C1 segment of cervical spinal cord (tissue), 14 donors: ENCODE measurements at places on chromosomes 12 and 14.
A peak's percentile ranks its signal among the peaks of the same experiment; 100 is the strongest.

DNA sequence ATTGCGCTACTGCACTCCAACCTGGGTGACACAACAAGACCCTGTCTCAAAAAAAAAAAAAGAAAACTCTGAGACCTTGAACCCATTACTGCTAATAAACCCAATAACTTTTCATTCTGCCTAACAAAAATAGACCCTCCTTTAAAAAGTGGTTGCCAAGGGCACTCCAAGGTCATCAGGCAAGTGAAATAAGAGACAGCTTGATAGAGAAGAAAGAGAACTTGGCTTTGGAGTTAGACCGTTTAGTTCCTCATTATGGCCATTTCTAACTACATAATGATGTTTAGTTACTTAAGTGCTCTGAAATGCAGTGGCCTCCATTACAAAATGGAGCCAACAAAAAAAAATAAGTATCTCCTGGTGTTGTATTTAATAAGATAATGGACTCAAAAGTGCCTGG is 55.9 kb downstream of the PHLDA1 start:
- DNase-seq: no peak

- no peak for DNase-seq
Measured at GRCh38 chr12:117594481-117594880, 233.1 kb upstream of the NOS1 start.

GRCh38 chr12:100127766-100128511 is 14.7 kb downstream of the BLTP3B start:
- no peak for DNase-seq

- no peak for DNase-seq
Measured at GRCh38 chr14:23831596-23831995, 122.0 kb upstream of the DHRS4 start.

- no peak for DNase-seq
Measured at GRCh38 chr14:21987937-21988336, 314.3 kb upstream of the OR4E1 start.

DNA sequence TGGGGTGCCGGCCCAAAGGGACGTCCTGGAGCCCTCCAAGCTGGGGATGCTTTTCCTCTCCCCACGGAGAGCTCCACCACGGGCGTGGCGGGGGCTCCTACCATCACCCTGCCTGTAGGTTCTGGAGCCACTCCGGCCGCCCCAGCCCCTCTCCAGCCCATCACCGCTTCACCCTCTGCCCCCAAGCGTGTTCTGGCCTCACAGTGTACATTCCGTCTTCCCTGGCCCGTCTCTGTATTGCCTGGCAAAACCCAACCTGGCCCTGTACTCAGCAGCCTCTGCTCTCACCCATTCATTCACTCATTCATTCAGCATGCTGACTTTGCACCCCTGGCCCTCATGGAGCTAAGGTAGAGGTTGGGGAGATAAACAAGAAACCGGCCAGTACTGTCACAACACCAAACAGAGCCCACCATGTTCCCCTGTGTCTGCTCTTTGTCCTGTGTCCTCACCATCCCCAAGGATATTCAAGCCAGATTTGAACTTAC is 20.3 kb downstream of the SLC25A29 start:
- DNase-seq: no peak

DNA sequence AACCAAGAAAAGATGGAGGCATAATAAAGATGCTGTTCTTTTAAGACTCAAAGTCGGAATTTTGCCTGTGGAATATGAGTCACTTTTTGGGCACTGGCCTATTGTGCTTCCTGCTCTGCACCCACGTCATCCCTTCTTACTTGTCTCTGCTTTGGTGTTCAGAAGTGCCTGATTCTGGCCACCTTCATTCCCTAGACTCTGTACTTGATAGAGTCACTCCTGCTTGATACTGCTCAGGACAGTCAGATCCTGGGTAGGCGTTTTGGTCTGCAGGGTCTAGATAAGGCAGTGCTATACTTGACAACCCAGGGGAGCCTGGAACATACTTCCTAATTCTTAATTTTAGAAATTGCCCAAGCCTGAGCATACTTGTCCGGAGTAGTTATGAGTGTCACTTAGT is 1.9 kb downstream of the LRRK2 start:
- DNase-seq: peak; percentile 18

GRCh38 chr12:46303039-46303666 is 34.3 kb upstream of the SLC38A1 start:
- no peak for DNase-seq

GRCh38 chr12:33383503-33383902 is 56.1 kb downstream of the SYT10 start:
- DNase-seq: no peak

DNA sequence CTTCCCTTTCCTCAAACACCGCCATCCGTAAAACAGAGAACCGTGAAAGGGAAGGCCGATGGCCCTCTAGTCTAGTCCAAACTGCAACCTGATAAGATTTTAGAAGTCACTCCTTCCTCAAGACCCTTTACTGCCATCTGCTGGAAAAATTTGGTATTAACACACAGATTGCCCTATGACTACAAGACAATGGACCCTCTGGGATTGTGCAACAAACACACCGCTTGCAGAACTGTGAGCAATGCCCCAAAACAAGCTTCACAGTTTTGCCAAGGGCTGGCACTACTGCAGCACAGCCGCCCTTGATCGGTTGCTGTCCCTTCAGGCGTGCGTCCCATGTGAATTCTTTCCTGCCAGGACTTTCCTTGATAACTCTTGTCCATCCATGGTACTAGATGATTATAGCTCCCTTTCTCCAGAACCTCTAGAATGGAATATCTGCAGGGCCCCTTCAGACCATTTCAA is 23.1 kb downstream of the LLPH start:
- peak; percentile 11 for DNase-seq

DNA sequence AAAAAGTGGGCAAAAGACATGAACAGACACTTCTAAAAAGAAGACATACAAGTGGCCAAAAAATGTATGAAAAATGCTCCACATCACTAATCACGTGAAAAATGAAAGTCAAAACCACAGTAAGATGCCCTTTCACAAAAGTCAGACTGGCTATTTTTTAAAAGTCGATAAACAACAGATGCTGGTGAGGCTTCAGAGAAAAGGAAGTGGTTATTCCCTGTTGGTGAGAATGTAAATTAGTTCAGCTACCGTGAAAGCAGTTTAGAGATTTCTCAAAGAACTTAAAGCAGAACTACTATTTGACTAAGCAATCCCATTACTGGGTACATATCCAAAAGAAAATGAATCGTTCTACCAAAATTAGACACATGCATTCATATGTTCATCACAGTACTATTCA is 237.0 kb downstream of the KIF21A start:
- DNase-seq: no peak

DNA sequence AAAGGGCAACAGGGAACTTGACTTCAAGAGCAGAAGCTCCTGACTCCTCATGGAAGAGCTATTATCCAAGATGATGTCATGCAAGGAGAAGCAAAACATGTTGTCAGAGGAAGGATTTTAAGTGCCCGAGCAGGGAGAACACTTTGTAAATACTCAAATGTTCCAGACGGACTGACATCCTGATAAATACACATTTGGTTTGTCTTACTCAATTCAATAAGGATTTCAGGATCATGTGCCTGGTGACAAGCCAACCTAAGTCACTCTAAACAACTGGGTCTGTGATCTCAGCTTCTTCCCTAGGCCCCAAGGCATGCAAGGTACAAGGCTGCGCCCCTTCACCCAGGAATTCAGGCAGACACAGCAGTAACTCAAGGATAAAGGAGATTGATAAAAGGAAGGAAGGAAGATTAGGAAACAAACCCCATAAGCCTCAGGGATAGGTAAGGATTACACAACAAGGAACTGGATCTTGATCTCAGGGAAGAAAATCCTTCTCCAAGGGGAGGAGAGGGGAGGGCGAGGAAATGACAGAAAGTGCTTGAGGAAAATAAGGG is 26.8 kb upstream of the CEBPE start:
- no peak for DNase-seq

DNA sequence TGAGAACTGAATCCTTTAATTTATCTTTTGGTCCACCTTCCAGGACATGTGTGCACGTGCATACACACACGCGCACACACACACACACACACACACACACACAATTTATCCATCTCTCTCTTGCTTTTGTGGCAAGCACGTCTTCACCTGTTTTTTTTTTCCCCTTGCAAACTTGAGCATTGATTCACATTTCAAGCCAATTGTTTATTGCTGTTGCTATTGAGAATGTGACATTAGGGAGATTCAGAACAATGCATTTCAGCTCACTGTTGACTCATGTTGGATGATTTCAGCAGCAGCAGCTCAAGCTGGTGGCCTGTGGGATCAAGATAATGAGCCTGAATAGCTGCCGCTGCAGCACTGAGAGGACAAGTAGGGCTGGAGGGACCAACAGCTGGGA is 128.9 kb downstream of the SNAPC1 start:
- DNase-seq: no peak

DNA sequence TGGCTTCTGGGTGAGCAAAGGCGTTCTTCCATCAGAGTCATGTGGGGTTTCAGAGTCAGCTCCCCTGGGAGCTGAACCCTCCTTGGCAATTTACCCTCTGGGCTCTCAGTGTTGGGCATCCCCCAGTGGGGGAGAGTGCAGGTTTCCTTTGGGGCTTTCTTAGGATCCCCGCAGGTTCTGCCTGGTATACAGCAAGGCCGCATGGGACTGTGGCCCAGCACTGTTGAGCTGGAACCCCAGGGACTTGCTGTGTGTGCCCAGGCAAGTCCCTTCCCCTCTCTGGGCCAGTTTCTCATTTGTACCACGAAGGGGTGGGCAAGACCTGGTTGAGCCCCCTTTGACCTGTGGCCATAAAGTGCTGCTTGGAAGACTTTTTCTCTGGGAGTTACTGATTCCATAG is 5.5 kb downstream of the FAM181A start:
- DNase-seq: no peak

DNA sequence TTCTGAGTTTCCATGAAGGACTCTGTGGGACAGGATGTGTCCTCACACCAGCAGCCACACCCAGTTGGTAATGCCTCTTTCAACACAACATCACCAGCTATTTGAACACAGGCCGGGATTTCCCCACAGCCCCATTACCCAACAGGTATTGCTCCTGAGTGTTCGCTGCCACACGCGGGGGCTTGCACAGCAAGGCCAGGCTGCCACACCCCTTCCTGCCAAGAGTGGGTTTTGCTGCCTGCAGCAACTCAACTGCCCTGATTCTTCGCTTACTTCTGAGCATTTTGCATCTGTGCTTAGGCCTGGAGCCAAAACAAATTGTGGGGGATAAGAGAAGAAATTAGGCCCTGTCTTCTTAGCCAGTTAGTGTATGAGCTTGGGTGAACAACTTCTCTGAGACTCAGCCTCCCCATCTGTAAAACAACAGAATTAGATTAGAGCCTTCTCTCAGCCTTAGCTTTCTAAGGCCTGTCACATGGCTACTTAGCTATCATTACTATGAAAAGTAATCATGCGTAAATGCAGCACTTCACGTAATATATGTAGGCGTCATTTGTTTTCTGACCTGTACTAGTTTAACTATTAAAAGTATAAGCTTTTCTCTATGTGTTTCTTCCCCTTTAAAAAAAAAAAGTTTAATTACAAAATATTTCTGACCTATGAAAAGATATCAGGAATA is 20.0 kb downstream of the CKAP4 start:
- DNase-seq: no peak

DNA sequence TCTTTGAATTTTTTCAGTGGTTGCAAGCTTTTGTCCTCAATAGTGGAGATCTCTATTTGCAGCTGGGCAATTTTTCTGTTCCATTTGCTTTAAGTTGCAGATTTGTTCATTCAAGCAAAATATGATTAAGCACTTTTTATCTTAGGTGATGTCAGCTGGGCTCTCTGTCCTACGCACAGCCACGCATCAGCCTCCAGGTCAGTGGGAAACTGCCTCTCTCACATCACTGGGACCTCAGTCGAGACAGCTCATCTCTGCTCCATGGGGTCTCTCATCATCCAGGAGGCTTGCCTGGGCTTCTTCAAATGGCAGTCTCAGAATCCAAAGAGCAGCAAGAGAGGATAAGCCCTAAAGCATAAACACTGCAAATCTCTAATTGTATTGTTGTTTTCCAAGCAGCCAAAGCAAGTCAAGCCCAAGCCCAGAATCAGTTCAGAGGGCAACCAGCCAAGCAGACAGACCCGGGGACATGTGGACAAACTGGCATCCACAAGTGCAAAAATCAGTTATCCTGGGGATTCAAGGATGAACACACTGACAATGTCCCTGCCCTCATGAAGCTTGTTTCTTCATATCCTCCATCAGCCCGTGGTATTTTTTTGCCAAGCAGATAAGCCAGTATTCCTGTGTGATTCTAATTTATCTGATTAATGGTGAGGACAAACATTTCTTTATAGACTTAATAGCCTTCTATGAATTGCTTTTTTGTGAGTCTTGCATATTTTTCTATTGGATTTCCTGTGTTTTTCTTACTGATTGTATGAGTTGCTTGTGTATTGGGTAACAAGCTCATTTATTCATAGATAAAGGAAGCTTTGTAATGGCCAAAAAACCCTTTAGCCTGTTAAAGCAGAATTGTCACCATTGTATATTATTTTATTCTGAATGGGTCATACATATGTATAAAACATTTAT is 262.5 kb downstream of the GXYLT1 start:
- no peak for DNase-seq

DNA sequence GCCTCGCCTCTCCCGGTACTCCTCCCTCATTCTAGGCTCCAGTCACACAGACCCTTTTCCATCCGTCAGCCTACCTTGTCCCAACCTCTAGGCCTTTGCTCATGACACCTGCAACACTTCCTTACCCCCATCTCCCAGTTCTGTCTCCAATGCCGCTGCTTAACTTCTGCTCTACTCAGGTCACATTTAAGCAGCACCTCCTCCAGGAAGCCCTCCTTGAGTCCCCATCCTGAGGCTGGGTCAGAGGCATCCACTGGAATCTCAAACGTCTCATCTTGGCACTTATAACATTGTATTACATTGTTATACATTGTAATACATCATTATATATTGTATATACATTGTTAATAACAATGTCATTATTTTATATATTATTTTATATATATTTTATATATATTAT is 32.8 kb downstream of the RASAL1 start:
- DNase-seq: no peak

GRCh38 chr14:39025250-39025809 is 77.7 kb downstream of the SEC23A start:
- no peak for DNase-seq

DNA sequence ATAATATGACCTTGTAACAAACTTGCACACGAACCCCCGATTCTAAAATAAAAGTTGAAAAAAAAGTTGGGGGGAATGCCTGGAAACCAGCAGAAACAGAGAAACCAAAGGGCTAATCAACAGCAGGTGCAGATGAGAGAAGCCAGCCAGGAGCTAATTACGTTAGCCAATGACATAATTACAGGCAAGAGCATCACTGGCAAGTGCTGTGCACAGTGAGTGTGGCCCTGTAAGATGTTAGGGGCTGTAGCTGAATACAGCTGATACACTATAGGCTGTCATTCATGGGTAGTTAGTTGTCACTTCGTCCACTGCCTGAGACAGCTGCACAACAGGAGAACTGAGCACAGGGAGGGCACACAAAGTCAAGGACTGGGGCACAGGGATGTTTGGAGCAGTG is 7.3 kb upstream of the FGF23 start:
- no peak for DNase-seq

DNA sequence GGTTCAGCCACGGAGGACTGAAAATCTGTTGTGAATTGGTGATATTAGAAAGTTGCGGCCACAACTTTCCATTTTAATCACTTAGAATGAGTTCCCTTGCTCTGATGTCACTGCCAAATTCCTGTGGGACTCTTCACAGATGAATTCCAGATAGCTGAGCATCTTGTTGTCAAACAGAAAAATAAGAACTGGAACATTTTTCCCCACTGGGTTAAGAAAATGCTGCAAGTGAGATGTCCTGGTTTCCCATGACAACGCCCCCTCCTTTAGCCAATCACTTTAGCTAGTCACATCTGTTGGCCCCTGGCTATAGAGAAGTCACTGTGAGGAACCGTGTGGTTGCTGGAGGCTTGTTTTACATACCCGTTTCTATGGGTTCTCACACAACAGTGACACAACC is 135.9 kb downstream of the KTN1 start:
- no peak for DNase-seq
